ENCODE measurements at places on chromosomes 16 and 17.

- DNase-seq, result no peak
Observed at GRCh38 chr16:46785076-46785845, 37.1 kb upstream of the MYLK3 start.

GRCh38 chr17:38448208-38448771, 20.0 kb downstream of the ARHGAP23 start:
- no peak for DNase-seq

DNA sequence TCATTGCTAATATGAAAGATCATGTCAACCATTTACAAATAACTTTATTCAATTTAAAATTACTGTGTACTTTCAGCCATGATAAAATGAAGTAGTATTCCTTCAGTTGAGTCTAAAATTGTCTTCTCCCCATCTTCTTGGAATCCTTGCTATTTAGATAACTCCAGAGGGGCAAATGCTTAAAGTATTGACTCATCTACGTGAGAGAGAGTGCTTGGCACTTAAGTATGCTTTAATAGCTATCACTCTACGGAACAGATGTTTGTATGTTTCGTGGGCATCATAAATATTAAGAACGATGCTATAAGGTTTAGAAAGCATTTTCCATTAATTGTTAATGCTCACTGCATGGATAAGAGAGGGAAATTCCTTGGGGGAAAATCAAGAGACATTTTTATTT, 69.3 kb upstream of the MED13 start:
- DNase-seq, result no peak

- no peak for DNase-seq
Observed at GRCh38 chr16:51133183-51133582, 17.9 kb downstream of the SALL1 start.

DNA sequence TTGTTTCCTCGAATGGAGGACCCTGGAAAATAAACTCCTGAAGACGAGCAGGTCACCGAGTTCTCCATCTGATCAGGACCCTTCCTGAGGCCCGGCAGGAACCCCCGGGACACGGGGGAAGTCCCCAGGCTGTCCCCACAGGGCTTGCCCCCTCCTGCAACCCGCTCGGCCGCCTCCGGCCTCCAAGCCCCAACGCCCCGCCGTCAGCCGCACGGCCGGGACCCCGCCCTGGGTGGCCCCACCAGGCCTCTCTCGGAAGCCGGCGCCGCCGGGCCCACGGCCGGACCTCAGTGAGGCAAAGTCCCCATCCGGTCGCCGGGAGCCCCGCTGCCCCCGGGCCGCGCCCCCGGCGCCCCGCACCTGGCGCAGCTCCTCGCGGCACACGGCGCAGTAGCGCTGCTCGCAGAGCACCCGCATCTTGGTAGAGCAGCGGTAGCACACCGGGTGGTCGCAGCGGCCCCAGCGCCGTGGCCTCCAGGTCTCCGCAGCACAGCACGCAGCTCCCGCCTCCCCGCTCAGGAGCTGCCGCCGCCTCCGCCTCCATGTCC, 383 bp downstream of the ZNF598 start:
- DNase-seq, result no peak

- DNase-seq, result no peak
Observed at GRCh38 chr17:16935786-16936185, 36.1 kb downstream of the TNFRSF13B start.

- DNase-seq, result no peak
Observed at GRCh38 chr16:81718637-81719036, 60.5 kb upstream of the PLCG2 start.

DNA sequence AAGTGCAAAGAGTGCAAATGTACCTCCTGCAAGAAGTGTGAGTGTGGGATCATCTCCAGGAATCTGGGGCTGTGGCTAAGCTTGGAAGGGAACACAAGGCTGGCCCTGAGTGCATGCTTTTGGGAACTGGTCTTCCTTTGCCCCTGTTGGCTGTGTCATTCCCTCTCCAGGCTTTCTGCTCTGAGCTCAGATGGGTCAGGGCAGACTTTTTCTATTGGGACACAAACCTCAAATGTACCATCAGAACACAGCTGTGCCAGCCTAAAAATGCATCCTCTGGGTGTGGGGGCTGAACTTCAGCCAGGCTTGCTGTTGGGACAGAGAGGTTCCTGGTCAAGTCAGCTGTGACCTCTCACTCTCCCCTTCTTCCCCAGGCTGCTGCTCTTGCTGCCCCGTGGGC, 914 bp downstream of the MT1B start:
- no peak for DNase-seq

- peak; percentile 54 for DNase-seq
Observed at GRCh38 chr17:1108765-1109605, 70.8 kb downstream of the ABR start.

GRCh38 chr16:54052271-54052670, 234.3 kb downstream of the IRX3 start:
- DNase-seq, result no peak

GRCh38 chr17:27825459-27825858, 25.1 kb upstream of the NOS2 start:
- DNase-seq, result no peak

DNA sequence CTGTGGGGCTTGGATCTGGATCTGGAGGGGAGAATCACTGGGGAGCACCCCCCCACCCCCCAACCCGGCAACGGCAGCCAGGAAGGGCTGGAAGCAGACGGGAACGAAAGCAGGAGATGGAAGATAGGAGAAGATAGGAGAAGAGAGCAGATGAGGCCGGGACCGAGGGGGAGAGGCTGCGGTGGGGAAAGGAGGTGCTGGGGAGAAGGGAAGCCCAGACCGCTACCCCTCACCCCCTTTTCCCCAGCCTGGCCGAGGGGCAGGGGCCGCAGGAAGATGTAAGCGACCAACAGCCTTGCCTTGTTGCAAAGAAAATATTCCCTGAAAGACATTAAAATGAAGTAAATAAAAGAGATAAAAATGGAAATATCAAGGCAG, 26.8 kb upstream of the CBFA2T3 start:
- DNase-seq, result no peak

DNA sequence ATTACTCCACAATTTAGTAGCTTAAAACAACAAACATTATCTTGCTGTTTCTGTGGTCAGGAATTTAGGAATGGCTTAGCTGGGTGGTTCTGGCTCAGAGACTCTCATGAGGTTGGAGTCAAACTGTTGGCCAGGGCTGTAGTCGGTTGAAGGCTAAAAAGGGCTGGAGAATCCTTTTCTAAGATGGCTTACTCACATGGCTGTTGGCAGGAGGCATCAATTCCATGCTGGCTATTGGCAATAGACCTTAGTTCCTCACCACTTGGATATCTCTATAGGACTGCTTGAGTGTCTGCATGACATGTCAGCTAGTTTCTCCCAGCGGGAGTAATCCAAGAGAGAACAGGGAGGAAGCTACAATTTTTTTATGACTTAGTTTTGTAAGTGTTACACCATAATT, 6.6 kb upstream of the EFCAB13 start:
- DNase-seq, result no peak

DNA sequence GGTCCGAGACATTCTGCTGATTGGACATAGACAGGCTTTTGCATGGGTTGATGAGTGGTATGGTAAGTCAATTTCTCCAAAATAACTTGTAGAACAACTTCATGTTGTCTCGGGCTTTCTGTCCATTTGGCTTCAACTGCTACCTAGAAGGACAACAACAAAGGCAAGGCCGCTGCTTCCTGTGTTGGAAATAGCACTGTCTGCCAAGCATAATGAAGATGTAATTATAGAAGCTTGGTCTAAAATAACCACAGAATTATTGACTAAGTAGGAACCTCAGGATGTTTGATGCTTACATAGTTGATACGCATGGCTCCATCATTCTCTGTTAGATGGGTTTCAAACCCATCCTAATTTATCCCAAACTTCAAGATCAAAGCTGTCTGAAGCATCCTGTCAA, 42.3 kb upstream of the NOL11 start:
- DNase-seq, result no peak

- no peak for DNase-seq
Observed at GRCh38 chr17:68613739-68614298, 12.7 kb upstream of the FAM20A start.

DNA sequence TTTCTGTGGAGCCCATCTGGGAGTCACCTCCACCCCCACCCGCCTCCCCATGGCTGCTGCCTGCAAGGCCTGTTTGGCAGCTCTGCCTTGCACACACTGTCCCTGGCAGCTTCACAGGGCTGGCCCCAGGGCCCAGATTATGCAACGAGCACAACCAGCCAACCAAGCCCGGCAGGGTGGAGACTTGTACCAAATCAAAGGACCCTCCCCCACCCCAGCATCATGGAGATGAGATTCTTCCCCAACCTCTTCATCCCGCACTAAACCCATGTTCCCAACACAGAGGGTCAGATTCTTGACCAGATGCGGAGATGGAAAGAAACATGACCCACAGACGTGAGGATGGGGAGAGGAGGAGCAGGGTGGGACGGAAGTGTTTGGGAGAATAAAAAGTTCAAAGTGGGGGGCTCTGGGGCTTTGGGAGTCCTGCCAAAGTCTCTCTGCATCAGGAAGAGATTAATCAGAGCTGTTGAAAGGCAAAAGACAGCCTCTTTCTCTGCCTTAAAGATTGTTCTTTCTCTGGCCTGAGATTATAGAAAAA, 3.8 kb downstream of the SMARCD2 start:
- no peak for DNase-seq

- DNase-seq, result no peak
Observed at GRCh38 chr16:28105297-28105696, 41.8 kb upstream of the GSG1L start.

DNA sequence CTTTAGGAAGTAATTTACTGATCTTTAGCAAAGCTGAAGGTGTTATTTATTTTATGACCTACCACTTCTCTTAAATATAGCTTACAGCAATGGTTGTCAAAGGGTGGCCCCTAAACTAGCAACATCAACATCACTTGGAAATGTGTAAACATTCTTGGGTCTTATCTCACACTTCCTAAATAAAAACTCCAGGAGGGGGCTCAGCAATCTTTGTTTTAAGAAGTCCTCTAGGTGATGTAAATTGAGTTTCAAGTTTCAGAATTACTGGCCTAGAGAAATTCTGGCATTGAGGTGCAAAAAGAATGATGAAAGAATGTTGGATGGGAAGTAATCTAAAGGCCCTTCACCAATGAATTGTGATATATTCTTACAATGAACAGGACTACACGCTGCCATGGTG, 142.3 kb downstream of the HS3ST4 start:
- DNase-seq, result no peak

DNA sequence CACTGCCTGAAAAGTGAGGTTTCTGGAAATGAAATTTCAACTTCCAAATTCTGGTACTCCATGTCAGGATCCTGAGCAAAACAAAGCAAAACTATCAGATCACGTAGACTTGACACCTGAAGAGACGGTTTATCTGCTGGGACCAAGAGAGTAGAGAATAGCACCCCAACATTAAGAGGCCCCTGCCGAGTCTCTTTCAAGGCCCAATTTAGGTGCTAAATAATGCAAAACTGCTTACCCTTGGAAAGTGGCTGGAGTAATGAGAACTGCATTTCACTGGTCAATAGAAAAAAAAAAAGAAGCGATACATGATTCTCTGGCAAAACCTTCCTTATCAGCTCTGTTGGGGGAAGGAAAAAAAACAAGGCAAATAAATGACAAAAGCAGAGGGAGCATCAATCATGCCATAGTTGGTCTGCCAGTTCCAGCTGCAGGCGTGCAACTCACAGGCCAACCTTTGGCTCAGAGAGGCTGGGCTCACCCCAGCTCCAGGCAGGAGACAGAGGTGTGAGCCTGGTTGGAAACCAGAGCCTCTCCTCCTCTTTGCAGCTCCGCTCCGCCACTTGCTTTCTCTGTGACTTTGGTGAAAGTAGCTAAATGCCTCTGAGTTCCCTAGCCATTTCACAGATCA, 595.2 kb downstream of the TOX3 start:
- DNase-seq, result no peak

GRCh38 chr17:29378500-29378899, 11.7 kb upstream of the TAOK1 start:
- DNase-seq, result no peak

DNA sequence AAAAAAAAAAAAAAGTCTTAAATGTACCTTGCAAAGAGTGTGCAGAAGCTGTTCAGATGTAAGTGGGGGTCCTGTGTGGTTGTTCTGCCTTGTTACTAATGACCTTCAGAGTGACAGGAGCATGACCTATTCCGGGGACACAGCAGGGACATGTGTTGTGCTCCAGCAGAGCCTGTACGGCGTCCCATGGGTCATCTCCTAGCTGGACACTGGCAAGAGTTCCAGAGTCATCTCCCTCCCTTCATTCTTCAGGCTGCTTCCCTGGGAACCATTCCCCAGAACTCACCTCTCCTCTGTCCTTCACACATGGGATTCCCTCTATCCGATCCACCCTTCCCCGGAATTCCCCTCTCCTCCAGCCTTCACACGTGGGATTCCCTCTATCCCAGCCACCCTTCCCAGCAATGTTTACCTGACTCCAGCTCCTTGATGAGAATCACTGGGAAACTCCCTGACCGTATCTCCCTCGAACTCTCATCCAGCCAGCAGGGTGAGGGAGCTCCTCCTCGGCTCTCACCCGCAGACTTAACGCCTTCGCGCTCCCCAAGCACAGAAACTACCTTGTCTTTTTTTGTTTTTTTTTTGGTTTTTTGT, 85.8 kb downstream of the MRM3 start:
- DNase-seq, result no peak

DNA sequence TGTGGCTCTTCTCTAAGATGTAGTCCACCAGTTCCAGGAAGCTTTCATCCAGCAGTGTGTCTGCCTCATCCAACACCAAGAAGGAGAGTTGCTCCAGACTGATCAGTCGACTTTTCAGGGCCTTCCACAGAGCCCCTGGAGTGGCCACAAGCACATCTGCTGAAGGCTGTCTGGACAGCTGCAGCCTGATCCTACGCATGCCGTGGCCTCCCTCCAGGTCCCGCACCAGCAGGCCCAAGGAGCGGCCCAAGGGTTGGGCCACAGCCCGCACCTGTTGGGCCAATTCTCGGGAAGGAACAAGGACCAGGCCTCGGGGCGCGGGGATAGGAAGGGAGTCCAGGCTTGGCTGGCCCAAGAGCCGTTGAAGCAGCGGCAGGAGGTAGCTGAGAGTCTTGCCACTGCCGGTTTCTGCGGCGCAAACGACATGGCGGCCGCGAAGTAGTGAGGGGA, 729 bp downstream of the DDX28 start:
- no peak for DNase-seq

- DNase-seq, result no peak
Observed at GRCh38 chr17:57666946-57667345, 78.2 kb downstream of the CCDC182 start.

GRCh38 chr17:15432807-15433611, 34.4 kb downstream of the CDRT4 start:
- DNase-seq, result no peak

GRCh38 chr17:75926456-75926855, 14.4 kb downstream of the FBF1 start:
- no peak for DNase-seq
